ENCODE measurements at places on chromosomes 7 and 10.

DNA sequence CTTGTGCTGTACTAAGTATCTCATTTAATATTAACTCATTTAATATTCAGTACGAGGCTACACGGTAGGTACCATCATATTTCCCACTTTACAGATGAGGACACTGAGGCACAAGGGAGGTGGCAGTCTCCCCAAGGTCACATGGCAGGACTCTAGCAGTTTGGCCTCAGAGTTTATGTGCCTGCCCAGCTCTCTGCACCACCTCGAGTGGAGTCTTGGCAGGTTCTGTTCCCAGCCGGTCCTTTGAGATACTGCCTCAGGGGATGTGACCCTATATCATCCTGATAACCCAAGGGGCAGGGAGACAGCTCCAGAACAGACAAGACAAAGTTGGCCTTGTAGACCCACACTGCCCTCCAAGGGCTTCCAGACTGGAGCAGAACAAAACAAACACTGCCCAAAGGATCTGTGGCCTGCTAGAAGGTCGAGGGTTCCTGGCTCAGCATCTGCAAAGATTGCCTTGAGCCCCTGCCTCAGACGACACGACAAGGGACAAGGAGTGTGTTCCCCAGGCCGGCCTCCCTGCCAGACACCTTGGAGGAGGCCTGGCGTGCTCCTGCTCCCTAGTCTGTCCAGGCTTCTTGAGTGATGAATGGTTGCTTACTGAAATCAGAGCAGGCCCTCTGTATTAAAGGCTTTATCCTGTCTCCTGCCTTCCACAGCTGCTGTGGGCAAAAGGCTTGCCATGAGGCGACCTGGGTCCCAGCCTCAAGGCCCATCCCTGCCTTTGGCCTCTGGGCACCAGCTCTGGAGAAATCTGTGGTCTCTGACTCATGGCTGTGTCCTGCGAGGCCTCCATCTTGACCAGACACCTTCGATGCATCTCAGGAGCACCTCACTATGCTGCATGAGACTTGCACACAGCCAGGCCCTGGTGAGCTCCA lies 3.9 kb upstream of the PWWP2B start:
- DNase-seq, result no peak

GRCh38 chr7:39394105-39394680 lies 172.0 kb upstream of the YAE1 start:
- DNase-seq, result no peak

DNA sequence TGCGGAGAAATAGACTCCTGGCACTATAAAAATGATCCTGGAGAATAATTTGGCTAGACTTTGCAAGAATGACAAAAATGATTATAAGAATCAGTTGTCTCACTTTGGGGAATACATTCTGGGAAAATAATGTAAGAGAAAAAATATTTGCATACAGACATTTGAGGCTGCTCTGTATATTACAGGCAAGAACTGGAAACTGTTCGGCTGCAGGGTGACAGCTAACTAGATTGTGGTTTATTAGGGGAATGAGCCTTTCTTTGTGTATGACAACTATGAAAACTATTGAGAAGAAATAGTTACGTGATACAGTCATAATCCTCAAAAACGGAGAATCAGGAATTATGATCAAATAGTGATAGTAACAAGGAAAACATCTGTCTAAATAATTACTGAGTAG lies 8.6 kb downstream of the TRIM56 start:
- no peak for DNase-seq

DNA sequence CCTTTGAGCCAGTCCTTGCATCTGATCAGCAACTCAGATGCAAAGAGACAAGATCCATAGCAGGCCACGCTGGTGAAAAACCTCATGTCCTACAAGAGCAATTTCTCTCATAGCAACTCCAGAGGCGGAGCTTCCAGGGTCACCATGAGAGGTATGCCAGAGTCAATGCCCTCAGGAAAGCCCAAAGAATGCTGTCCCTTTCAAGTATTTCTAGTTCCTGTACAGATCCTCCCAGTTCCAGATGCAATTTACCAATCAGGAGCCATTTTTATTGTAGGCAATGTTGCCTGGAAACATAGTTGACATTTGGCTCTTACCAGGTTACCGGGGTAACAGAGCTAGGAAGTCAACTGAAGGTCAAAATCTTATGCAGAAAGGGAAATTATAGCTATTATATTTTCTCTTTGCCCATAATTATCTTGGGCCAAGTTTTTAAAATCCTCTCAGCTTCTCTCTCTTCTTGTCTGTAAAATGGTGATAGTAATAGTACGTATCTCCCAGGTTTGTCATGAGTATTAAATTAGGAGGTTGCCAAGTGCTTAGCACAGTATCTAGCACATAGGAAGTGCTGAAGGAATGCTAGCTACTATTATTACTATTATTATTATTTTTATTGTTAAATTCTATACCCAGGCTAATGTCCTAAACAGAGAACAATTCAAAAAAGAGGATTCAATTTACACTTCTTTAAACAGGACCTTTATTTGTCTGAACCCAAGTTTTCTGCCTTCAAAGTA lies 46.3 kb upstream of the TM9SF3 start:
- no peak for DNase-seq

GRCh38 chr7:15686295-15686956 lies at the start of gene MEOX2:
Gene MEOX2 (minus strand): TSS chr7:15686683. CDS start chr7:15686402, 281 bp downstream.
- peak; percentile 65 for DNase-seq

DNA sequence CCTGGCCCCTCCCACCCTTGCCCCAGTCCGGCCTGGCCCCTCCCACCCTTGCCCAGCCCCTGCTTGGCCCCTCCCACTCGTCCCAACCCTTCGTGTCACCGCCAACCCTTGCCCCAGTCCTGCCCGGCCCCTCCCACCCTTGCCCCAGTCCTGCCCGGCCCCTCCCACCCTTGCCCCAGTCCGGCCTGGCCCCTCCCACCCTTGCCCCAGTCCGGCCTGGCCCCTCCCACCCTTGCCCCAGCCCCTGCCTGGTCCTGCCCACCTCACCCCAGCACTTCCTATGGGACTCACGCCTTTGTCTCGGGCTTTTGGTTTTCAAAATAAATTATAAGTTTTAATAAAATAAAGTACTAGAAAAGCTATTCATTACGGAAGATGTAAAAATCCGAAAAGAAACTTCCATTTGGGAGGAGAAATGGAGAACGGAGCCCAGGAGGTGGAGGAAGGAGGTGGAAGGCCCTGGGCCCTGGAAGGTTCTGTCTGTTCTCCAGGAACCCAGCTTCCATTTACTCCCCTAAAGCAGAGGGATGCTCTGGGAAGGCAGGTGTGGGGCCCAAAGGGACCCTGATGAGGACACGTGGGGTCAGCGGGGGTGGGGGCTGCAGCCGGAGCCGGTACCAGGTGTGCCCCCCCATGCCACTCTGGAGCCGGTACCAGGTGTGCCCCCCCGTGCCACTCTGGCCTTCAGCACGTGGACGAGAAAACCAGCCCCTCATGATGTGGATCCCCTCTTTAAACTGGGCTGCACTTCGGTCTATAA lies 52.2 kb downstream of the PWWP2B start:
- no peak for DNase-seq

DNA sequence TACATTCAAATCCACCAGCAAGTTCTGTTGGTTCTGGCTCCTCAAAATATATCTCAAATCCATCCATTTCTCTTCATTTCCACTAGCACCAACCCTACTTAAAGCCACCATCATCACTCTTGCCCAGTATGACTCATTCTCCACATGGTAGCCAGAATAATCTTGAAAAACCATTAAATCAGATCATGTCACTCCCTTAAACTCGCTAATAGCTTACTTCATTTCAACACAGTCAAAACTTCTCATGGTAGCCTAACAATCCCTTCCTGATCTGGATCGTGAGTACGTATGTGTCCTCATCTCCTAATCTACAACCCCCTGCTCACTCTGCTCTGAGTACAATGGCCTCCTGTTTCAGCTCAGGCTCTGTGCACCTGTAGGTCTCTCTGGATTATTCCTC lies 8.7 kb downstream of the EPC1 start:
- no peak for DNase-seq

DNA sequence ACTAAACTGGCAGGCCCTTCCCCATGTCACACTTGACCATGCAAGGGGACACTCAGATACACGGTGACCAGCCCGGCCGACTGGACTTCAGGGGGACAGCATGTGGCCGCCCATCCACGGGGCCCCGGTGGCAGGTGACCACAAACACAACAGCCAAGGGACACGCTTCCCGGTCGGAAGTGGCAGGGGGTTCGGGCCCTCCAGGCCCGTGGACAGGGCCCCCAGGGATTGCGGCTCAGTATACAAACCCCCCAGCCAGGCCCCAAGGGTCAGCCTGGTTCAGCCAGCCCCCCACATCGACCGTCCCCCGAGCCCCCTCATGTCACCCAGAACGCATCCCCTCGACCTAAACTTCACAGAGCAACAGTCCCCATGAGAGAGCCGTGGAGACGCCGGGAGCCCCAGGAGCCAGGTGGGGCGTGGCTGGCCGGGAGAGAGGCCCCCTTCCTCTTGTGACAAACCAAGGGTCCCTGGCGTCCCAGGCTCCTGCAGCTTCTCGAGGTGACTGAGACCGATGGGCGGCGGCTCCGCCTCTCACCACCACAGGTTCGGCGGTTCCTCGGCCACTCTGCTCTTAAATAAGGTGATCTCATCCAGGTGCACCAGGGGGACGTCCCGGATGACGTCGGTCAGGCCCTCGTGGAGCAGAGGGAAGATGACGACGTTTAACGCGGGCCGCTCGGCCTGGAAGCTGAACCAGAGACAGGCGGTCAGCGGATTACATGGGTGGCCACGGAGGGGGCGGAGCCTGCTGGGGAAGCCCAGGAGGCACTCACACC lies 57.8 kb upstream of the TNRC18 start:
- DNase-seq, result no peak

DNA sequence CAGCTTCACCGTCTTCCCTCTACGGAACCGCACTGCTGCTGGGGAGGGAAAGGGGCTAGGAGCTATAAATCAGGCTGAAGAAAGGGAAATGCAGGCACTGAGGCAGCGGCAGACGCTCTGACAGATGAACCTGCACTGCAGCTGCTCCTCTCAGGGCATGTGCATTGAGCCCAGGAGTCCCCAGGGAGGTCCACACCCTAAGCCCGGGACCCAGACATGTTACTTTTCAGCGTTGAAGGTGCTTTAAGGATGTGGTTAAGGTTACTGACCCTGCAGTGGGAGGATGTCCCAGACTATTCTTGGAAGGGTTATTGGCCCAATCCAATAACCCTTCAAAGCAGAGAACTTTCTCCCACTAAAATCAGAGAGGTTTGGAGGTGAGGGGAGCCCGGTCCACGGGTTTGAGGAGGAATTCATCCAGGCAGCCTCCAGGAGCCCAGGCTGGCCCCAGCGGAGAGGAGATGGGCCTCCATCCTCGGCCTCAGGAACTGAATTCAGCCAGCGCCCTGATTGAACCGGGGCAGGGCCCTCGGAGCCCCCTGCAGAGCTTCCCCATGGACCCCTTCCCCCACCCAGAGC lies 75.4 kb downstream of the ADARB2 start:
- DNase-seq, result no peak

DNA sequence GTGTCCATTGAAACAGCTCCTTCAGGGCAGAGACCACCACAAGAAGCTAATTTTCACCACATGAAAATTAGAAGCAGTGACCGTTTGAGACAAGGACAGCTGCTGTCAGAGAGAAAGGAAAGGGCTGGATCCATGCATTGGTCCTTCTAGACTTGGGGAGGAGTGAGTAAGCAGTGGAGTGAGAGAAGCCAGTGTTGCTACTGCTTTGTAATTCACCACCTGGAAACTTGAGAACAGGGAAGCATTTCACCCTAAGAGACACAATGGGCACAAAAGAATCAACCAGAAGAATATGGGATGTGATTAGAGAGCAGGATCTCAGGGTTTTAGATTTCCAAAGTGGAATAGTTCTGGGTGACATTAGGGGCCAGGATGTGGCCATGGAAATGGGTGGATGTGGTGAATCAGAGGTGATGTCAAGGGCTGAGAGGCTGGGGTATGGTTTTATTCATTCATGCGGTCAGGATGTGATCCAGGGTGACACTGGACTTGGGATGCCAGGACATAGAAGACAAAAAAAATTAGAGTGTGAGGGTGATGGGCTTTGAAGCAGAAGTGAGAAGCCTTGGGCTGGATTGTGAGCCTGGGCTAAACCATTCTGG lies 61.6 kb downstream of the DENND11 start:
- no peak for DNase-seq

GRCh38 chr7:22115689-22116088 lies 170.0 kb upstream of the CDCA7L start:
- DNase-seq, result no peak

- DNase-seq, result no peak
Measured at GRCh38 chr10:61052469-61053205, 108.7 kb upstream of the RHOBTB1 start.

DNA sequence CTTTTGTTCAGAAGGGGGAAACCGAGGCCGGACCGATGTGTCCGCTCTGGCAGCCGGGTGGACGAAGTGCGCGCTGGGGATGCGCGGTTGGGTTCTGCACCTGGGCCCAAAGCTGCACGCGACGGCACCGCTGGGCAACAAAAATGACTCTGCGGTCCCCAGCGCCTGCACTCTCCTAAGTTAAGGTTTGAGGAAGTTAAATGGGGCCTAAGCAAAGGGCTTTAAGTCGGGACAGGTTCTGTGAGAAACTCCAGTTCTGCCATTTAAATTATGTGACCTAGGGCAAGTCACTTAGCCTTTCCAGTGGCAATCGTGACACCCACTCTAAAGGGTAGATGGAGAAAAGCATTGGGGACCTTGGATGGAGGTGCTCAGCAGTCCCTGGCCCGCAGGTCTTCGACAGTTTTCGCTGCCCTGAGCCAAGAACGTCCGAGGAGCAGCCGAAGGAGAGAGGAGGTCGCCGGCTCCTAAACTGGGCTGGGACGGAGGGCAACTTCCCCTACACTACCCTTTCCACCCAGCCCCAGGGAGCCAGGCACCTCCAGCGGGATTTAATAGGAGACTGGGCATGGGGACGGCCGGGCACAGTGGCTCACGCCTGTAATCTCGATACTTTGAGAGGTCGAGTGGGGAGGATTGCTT lies 534 bp upstream of the ACBD5 start:
- no peak for DNase-seq

DNA sequence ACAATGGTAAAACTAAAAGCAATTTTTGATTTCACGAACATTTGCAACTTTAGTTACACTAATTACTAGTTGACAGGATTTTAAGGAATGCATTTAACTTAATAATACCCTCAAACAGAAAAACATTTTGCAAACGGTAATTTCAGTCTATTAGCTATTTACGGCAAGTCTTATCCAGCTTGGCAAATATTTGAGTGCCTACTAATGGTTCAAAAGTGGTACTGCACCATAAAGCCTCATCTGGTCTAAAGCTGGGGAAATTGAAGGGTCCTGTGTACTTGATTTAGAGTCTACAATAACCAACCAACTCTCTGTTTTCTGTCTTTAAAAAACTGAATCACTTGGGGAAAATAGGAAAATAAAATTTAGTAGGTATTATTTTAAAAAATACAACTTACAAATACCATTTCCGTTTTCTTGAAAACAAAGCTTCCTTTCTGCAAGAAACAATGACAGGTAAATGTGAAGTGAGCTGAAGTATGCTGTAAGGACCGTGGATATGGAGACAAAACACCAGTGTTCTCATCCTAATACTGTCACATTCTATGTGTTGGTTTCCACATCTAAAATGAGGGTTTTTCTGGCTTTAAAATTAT lies 142.3 kb downstream of the VPS50 start:
- DNase-seq, result no peak

GRCh38 chr7:52794621-52795020 lies 240.8 kb upstream of the POM121L12 start:
- peak; percentile 21 for DNase-seq
